Cardiac septum (tissue), 1 donor: ENCODE measurements at places on chromosomes 5 and 9.

- DNase-seq = no peak
Measured at GRCh38 chr9:34187891-34188240, 9.0 kb downstream of the UBAP1 start.

- no peak for DNase-seq
Measured at GRCh38 chr5:178325679-178326373, 93.2 kb upstream of the PHYKPL start.

DNA sequence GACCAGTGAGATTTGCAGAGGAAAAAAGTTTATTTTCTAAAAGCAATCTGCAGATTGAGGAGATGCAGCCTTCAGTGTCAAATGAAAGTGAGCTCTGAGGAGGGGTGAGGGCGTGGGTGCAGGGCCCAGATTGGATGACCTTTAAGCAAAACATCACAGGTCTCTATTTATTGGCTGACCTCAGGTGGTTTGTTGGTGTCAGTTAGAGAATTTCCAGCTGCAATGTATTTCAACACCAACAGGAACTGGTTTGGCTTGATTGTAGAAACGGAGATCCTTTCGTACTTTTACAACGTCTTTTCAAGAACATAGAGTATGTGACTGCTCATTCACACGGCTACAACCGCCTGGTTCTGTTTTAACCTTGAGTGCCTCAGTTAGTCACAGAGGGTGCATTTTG, 1069.1 kb downstream of the EFNA5 start:
- no peak for DNase-seq

DNA sequence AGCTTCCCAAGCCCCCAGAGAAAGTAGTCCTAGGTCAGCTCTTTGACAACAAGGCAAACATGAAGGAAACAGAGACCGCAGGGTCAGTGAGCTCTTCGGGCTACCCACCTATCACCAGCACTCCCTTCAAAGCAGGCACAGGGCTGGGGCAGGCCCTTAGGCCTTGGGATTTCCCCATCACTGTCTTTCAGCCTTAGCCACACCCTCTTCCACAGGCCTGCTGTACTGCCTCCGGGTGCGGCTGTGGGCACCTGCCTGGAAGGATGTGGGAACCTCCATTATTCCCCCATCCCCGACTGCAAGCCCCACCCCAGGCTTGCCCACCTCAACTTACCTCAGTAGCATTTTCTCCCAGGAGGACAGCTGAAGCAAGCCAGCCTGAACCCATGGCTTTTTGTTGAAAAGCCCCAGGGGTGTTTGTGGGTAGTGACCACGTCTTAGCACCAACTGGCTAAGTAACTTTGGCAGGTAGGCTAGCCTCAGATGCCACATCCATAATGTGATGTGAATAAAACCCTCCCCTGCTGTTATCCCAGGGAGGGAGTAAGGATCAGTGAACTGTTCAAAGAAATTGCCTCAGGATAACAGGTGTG, 100.2 kb downstream of the PIK3R1 start:
- DNase-seq = no peak

DNA sequence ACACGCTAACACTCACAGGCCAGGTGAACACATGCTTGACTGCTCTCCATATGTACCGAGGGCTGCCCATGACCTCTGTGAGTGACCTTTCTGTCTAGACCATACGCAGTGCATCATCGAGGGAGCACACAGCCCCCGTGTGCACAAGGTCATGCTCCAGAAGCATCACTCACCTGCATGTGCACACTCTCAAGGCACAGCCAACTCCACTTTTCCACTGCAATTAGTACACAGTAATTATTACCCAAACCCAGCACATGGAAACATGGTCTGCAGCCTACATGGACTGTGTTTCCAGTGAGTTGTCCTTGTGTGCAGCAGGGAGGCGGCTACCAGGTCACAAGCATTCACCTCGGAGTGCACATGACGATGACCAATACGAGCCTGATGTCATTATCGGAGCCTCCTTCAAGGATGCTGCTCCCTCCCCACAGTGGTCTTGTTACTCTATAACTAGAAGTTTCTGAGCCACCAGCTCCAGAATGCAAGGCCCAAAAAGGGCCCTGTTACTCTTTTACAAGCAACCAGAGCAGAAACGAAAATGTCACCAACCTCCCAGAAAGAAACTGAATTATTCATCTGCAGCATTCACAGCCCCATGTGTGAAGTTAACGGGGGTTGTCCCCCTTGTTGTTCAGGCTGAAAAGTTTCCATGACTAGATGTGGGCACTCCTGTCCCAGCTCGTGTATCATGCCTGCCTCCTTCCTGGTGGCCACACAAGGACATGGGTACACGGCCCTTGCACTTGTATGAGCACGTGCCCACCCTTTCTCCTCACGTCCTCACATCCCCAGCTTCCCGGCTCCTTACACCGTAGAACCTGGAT, 31.2 kb downstream of the SEMA4D start:
- no peak for DNase-seq

- DNase-seq = no peak
Measured at GRCh38 chr9:111096051-111096450, 57.8 kb upstream of the LPAR1 start.

GRCh38 chr9:100011062-100011681, 87.6 kb downstream of the ERP44 start:
- no peak for DNase-seq

- no peak for DNase-seq
Measured at GRCh38 chr5:76690037-76690679, 25.8 kb upstream of the F2R start.

DNA sequence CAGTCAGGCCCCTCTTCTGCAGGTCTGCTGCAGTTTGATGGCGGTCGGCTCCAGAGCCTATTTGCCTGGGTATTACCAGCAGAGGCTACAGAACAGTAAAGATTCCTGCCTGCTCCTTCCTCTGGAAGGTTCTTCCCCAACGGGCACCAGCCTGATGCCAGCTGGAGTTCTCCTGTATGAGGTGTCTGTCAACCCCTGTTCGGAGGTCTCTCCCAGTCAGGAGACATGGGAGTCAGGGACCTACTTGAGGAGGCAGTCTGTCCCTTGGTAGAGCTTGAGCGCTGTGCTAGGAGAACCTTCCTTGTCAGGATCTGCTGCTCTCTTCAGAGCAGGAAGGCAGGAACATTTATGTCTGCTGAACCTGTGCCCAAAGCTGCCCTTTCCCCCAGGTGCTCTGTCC, 138.4 kb upstream of the IQGAP2 start:
- no peak for DNase-seq

- no peak for DNase-seq
Measured at GRCh38 chr5:156741516-156741915, 108.6 kb upstream of the PPP1R2B start.

DNA sequence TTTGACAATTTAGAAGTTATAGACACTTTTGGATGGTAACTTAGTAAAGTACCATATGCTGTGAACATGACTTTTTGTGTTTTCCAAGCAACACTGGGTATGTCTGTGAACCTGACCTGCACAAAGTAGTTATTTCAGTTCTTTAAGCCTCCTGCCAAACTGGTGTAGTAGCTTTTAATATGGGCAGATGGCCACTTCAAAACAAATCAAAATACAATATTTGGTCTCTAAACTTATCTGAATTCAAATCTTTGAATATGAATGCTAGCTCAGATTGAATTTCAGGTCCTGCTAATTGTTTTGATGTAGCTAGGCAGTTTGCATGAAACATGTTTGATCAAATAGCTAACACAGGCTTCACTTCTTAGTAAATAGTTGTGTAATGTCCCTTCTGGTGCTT, 1176.7 kb upstream of the CDH9 start:
- DNase-seq = no peak

DNA sequence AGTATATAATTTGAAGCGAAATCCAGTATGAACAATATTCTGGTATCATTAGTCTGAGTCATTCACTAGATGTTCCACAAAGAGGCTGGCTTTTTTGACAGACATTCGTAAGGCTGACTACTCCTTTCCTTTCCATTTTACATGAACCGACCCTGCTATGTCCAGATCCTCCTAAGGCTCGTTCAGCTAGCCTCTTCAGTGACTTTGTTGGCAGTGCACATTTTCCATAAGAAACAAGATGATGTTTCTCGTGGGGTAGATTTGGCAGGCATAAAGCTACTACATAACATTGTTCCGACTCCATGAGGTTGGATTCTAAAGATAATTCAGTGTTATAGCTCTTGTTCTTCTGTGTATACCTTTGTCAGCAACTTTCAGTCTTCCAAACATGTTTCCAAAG, 49.0 kb downstream of the ZNF462 start:
- DNase-seq = no peak

DNA sequence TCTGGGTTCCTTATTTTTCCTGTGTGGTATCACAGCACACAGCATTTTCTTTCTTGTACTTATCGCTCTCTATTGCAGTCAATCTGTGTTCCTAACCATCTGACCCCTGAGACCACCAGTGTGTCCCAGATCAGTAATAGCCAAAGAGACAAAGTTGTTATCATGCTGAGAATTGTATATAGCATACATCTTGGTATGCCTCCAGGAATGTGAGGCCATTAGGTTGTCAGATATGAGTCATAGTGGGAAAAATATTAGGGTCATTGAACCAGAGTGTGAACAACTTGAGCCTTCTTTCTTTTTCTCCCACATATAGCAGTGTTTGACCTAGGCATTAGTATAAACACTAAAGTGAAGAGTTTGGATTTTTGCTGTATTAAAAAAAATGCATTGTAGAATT, 106.3 kb downstream of the NDUFAF2 start:
- DNase-seq = no peak

DNA sequence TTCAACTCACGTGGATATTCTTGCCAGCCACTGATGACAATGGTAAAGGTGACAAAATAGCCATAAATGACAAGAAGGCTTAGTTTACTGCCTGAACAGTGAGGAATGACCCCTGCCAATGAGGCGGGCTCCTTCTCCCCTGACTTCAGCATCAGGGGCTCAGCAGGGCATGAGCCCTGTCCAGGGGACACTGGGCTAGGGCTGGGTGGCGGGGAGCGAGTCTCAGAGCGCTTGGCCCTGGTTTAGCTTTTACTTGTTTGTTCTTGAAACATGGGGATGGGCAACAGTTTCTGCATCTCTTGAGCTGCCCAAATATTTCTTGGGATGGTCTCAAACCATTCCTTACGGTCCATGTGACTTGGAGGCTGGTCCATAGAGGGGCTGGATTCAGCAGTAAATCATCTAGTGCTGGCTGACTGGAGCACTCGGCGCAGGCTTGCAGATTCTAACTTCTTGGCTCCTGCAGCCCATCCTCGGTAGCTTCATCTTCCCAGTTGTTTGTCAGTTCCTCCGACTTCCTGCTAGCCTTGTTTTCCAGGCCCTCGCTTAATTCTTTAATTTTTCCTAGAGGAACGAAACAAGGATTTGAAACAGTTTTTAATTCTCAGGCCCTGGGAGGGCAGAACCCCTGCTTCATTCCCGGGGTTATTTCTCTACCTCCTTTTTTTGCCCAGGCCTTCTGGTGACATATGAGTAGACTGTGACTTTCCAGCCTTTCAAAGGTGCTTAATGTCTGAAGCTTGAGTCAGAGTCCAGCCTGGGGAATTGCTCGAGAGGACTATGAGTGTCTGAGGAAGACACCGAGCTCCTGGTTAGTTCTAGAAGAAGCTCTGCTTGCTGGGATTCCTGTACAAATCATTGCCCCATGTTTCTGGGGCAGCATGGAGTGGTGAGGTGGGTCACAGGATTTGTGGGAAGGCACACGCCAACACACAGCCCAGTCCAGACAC, 4.5 kb upstream of the HMCN2 start:
- peak; percentile 53 for DNase-seq

DNA sequence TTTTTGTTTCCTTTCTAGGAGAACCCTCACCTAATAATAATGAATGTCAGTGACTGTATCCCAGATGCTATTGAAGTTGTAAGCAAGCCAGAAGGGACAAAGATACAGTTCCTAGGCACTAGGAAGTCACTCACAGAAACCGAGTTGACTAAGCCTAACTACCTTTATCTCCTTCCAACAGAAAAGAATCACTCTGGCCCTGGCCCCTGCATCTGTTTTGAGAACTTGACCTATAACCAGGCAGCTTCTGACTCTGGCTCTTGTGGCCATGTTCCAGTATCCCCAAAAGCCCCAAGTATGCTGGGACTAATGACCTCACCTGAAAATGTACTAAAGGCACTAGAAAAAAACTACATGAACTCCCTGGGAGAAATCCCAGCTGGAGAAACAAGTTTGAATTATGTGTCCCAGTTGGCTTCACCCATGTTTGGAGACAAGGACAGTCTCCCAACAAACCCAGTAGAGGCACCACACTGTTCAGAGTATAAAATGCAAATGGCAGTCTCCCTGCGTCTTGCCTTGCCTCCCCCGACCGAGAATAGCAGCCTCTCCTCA, 87.1 kb downstream of the OSMR start:
- DNase-seq = no peak

DNA sequence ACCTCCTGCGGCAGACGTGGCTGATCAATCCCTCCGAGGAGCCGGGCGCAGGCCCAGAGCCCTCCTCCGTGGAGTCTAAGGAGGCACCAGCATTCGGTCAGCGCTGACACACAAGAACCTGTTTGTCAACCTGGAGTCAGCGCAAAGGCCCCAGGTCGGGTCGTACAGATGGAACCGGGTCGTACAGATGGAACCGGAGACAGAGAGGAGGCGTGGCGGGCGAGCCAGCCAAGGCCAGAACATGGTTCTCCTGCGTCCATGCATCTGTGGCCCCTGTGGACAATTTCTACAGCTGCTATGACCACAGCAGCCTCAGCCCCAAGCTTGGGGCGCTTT, 125.1 kb upstream of the SARDH start:
- DNase-seq = no peak

GRCh38 chr5:77347435-77348098, 137.1 kb downstream of the PDE8B start:
- DNase-seq = no peak

DNA sequence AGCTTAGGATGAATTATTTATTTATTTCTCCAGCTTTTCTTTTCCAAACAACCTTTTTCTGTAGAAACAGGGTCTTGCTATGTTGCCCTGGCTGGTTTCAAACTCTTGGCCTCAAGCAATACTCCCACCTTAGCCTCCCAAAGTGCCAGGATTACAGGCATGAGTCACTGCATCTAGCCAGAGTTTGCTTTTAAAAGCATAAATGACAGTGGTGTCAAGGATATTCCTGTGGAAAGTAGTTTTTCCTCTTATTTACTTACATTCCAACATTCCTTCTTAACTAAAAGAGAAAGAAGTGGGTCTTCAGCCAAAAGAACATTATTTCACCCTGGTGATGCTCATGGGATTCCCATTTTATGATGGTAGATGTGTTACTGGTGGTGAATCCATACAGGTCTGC, 62.4 kb downstream of the GRIA1 start:
- no peak for DNase-seq

- DNase-seq = no peak
Measured at GRCh38 chr9:88692827-88693226, 157.8 kb downstream of the NXNL2 start.

- no peak for DNase-seq
Measured at GRCh38 chr9:89311346-89312221, 589 bp downstream of the CKS2 start.

- no peak for DNase-seq
Measured at GRCh38 chr5:74866596-74867162, 492 bp upstream of the FAM169A start.
